ENCODE measurements at places on chromosomes 5 and 9. TPM values are rescaled to one million over a fixed set of nuclear protein-coding genes. Genes with fewer than 3 reads are reported as not detected.

Gene FBP2
- total RNA-seq, result not detected

Gene TMEM232
- 14.4 TPM for total RNA-seq

Gene MARVELD2
- total RNA-seq, result 0.59 TPM

Gene EXOC3
- total RNA-seq, result 98.4 TPM

DNA sequence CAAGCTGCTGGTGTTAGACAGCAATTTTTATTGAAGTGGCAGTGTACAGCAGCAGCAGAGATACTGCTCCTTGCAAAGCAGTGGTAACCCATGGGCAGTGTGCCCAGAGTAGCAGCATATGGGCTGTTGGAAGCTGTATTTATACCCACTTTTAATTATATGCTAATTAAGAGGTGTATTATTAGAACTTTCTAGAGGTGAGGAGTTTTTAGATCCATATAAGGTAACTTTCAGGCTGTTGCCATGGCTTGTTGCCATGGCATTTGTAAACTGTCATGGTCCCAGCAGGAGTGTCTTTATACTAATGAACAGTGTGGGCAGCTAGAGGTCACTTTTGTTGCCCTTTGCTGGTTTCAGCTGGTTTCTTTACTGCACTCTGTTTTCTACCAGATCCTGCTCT, 3.7 kb upstream of the PJA2 start:
- no peaks in the 10 kb centered on the region for H3K27me3 ChIP-seq
- no peak overlapping the region for H3K27ac ChIP-seq
- DNase-seq, result no peak
- H3K4me3 ChIP-seq, result no peak overlapping the region
- H3K4me1 ChIP-seq, result peaks cover 14% of the 10 kb centered on the region

GRCh38 chr5:45385321-45386058, 310.7 kb downstream of the HCN1 start:
- no peaks in the 10 kb centered on the region for H3K4me1 ChIP-seq
- H3K27me3 ChIP-seq, result no peaks in the 10 kb centered on the region
- H3K27ac ChIP-seq, result no peak overlapping the region
- H3K36me3 ChIP-seq, result no peaks in the 10 kb centered on the region

DNA sequence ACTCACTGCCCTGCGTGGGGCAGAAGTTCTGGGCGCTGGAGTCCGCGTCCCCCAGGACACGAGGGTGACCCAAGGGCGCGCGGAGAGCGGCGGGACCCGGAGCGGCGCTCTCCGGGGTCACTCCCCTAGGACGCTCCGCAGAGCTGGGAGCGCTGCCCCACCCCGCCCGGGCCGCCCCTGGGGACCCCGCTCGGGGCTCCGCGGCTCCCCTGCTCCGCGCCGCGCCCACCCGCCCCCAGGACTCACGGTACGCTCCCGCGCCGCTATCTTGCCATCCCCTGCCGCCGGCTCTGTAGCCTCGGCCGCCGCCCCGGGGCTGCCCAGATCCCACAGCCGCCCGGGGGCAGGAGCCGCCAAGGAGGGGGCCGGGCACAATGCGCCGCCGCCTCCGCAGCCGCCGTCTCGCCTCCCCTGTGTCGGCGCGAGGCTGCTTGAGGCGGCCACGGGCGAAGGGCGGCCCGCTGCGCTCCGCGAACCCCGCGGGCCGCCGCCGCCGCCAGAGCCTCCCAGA, 303 bp downstream of the LIFR start:
- H3K27ac ChIP-seq, result peak overlapping the region; percentile 92
- no peaks in the 10 kb centered on the region for H3K36me3 ChIP-seq
- DNase-seq, result no peak
- H3K4me1 ChIP-seq, result peaks cover 31% of the 10 kb centered on the region
- no peaks in the 10 kb centered on the region for H3K27me3 ChIP-seq
- H3K4me3 ChIP-seq, result peak overlapping the region; percentile 97

DNA sequence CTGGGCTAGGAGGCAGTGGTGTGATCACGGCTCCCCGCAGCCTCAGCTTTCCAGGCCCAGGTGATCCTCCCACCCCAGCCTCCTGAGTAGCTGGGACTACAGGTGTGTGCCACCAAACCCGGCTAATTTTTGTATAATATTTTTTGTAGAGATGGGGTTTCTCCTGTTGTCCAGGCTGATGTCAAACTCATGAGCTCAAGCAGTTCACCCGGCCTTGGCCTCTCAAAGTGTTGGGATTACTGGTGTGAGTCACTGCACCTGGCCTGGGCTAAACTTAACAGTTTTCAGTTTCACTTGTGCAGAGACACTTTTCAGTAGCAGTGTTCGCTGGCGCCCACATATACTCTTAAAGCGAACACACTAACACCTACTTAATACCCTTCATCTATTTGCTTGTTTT, 205.6 kb upstream of the ZNF608 start:
- H3K27ac ChIP-seq, result no peak overlapping the region
- H3K27me3 ChIP-seq, result no peaks in the 10 kb centered on the region
- DNase-seq, result no peak
- no peak overlapping the region for H3K4me3 ChIP-seq
- no peaks in the 10 kb centered on the region for H3K36me3 ChIP-seq

DNA sequence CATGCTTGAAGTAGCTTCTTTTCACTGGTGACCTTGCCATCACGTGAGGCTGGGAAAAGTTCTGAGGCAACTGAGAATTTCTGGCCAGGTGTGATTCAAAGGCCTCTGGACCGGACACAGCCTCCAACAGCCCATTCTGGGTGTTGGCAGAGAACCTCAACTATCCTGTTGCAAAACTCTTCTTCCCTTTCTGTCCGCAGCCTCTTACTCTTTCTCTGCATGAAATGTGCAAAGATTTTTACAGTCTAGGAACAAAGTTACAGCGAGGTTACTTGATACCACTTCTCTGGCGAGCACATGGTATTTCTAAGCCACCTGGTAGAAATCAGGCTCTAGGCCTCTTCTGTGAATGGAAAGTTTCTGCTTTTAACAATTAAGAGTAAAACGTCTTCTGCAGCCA, 79.2 kb downstream of the FREM1 start:
- H3K27me3 ChIP-seq, result no peaks in the 10 kb centered on the region
- DNase-seq, result no peak
- no peak overlapping the region for H3K27ac ChIP-seq

DNA sequence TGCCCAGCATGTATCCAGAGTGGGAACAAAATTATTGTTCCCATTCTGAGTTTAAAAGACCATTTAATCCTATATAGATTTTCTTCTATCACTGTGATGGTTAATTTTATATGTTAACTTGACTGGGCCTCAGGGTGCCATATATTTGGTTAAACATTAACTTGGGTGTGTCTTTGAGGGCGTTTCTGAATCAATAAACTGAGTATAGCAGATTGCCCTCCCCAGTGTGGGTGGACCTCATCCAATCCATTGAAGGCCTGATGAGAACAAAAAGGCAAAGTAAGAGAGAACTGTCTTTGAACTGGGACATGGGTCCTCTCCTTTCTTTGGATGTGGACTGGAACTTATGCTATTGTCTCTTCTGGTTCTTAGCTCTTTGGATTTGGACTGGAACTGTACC, 17.3 kb downstream of the RIOK2 start:
- no peak overlapping the region for H3K27ac ChIP-seq
- no peaks in the 10 kb centered on the region for H3K36me3 ChIP-seq
- DNase-seq, result no peak
- no peaks in the 10 kb centered on the region for H3K27me3 ChIP-seq

All from tibial nerve (tissue), 4 donors.